8988T (cell line): ENCODE measurements at places on chromosomes 4 and X.

DNA sequence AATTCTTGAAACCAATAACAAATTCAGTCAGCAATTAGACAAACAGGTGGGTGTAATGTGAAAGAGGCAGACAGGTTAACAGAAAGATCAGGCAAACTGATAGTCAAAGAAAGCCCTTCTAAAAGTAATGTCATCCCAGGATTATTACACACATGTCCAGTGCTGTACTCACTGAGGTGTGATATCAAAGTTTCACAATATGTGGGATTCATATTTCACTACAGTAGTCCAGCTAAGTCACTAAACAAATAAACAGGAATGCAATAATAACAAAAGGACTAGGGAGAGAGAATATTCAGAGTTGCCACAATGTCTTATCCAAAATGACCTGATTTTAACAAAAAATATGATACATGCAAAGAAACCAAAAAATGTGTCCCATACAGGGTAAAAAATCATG, 787.5 kb downstream of the FSTL5 start:
- DNase-seq, result no peak

DNA sequence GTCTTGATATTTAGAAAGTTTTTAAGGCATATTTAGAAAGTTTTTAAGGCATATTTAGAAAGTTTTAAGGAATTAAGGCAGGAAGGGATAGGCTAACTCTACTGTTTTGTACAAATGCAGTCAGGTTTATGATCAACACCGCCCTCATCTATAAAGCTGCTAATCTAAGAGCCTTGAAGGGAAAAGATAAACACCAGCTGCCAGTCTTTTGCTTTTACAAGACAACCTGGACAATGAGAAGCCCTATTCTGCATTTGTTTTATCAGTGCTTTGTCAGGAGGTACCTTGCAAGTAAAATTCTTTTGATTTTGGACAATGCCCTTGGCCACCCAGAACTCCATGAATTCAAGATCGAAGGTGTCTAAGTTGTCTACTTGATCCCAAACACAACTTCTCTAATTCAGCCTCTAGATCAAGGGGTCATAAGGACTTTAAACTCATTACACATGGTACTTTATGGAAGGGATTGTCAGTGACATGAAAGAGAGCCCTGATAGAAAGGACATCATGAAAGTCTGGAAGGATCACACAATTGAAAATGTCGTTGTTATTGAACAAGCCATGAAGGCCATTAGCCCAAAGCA, 39.8 kb downstream of the IL15 start:
- DNase-seq, result no peak

DNA sequence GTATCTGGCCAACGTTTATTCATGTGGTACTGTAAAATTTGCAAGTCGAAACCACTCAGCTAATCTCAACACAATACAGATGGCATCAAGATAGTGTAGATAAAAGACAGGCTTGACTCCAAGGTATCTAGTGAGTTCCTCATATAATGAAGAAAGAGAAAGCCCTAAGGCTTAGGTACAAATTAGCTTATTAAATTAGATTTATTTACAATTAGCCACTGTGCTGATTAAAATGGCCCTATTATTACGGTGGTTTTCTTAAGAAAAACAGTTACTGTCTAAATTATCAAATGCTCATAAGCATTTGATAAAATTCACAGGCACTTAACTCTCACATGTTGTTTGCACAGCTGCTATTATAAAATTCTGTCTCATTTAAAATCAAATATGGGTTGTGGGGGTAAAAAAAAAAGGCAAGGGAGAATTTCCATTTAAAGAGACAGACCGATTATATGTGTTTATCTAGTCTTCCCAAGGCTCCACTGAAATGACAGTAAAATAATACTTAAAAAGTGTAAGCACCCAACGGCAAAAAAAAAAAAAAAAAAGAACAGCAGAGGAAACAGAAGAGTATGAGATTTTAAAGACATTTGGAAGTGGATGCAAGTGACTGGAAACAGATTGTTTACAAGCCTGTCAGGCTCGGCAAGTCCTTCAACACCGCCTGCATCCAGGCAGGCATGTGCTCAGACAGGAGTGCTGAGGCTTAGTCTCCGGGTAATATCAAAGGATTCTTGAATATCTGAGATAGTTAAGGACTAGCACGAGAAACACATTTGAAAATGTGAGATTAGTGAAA, 55.1 kb downstream of the FAM13A start:
- no peak for DNase-seq

DNA sequence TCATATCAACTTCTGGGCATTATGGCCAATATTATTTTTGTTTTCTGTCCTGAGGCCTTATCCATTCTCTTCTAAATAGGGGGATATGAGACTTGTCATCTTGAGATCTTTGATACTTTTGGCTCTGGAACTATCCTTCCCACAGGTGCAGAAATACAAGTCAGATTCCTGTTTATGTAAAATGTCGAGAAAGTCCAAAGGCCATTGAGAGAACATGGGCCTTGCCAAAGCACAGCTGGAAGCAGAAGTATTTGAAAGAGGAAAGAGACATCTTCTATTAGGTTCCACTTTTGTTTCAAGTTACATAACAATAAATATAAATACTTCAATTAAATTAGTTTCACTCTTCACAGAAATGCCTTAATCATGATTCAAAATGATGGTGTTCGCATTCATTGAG, 20.8 kb upstream of the PRSS48 start:
- DNase-seq, result no peak

DNA sequence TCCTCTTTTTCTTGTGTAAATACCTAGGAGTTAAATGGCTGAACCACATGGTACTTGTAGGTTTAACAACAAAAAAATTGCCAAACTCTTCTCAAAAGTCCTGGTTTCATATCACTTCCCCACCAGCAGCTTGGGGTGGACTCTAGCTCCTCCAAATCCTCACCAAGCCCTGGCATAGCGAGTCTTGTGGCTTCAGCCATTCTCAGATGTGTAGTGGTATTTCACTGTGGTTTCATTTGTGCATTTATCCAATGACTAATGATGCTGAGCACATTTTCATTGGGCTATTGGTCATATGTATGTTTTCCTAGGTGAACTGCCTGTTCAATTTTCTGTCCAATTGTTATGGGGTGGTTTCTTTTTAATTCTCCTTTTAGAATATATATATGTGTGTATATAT, 249.3 kb downstream of the NLGN4X start:
- DNase-seq, result no peak

GRCh38 chr4:152039023-152039481, 278.2 kb upstream of the GATB start:
- no peak for DNase-seq

DNA sequence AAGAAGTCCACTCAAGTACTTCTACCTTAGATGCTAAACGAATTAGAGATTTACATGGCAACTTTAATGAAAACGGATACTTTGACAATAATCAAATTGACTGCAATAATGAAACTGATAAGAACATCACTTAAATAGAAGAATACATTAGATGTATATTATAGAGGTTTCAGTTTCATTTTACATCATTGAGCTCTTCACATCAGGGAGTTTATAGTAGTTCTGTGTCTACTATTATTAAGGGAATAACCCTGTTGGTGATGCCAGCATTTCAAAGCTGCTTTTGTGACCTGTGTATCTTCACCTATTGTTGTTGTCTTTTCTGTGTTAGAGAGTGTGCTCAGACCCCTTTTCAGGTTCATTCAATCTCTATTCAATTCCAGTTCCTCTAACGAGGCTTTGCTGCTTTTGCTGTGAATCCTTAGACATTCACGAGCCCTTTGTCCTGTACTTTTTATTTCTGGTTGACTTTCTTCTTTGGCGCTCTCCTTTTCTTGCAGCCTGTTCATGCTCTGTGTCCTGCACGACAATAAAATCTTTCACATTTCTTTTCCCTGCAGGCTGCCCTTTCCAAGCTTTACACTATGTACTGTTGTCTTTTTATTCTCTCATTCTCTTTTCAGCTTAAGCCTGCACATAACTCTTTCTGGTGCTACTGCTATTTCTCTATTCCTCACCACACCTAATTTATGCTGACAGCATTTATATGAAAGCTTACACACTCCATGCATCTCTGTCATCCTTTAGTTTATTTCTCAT, 232.1 kb downstream of the CPE start:
- DNase-seq, result no peak

DNA sequence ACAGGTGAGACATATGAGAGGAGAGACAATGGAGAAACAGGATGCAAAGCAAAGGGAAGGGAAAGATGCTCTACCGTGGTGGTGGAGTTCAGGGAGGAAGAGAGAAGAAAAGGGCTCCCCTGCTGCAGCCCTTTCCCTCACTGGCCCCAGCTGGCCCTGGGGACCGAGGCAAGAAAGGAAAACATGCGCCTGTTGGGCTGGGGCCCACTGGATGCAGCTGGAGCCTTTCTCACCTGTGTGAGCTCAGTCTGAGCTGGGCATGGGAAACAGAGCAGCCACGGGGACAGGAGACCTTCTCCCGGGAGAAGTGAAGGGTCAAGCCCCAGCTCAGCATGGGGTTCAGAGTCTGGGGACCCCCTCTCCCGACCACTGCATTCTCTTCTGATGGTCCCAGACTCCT, 11.9 kb downstream of the NXF3 start:
- no peak for DNase-seq

- DNase-seq, result no peak
These were observed 19.9 kb upstream of the STIM2 start for GRCh38 chr4:26840786-26841185.
